ENCODE measurements at places on chromosomes 6 and 20.

DNA sequence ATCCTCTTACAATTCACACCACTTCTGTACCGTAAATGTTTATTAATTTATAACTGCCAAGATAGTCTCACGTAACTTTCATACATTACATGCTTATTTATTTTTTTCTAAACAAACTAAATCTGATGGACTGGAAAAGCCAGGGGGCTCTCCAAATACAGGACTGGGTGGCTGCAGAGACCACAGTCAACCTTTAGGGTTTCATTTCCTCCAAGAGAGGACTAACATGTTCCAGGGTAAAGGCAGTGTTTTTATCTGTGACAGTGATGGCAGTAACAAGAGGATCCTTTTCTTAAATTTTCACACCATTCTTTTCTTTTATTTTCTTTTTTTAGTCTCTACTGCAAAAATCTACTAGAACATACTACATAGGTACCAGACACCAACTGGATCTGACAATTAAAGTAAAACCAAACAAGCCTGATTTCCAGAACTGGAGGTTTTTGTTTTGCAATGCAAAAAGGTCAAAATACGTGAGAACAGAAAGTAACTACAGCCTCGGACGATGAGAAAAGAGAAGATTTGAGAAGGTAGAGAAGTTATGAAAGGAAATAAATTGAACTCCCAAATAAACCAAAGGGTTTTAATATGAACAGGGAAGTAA is 1.2 kb downstream of the LMBRD1 start:
- DNase-seq = no peak

- DNase-seq = no peak
These were observed 85.0 kb downstream of the PREP start for GRCh38 chr6:105317607-105318533.

DNA sequence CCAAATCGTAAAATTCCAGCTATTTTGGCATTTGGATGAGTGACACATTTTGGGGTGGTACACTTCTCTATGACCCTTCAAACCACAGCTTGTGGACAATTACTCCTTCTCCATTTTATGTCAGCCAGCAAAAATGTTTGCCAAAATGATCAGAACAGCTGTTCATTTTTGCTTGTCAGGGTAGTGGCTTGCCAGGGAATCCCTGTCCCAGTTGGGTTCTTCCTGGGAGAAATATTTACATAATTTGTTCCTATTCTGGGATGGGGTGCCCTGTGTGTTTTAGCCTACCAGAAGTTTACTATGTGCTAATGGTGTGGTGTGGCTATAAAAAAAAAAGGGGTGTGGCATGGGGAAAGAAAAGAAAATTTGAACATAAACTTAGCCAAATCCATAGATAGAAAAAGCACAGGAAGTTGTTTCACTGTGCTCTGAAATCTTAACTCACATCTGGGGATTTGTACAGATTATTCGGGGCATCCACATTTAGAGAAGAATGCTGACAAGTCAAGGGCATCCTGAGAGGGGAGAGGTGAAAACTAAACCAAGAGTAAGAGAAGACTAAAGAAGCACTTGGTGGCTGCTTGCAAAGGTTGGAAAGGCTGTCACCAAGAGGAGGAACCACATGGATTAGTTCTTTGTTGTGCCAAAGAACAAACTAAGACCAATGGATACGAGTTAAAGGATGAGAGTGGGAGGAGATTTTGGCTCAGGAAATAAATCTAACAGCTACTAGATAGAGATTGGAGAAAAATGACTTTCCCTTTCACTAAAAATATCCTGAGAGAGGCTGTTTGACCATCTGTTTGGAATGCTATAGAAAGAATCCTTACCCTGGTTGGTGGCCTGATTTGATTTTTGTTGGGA is 55.2 kb upstream of the RBM24 start:
- no peak for DNase-seq

DNA sequence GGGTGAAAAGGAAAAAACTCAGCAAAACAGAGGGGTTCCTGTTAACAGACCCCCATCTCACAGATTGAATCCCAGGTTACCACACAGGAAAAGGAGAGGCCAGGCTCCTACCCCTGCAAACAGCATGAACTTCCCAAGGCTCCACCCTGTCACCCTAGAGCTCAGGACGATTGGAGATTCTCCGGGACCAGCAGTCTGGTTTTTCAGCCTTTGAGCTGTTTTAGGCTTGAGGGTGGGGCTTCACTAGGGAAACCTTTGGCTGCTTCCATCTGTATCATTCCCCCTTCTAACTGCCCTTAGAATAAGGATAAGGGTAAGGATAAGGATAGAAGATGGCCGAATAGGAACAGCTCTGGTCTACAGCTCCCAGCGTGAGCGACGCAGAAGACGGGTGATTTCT is 16.0 kb downstream of the C6orf58 start:
- no peak for DNase-seq

GRCh38 chr6:28489366-28490204 is 26.0 kb downstream of the GPX6 start:
- no peak for DNase-seq

GRCh38 chr20:33963751-33964150 is 30.0 kb upstream of the RALY start:
- no peak for DNase-seq

DNA sequence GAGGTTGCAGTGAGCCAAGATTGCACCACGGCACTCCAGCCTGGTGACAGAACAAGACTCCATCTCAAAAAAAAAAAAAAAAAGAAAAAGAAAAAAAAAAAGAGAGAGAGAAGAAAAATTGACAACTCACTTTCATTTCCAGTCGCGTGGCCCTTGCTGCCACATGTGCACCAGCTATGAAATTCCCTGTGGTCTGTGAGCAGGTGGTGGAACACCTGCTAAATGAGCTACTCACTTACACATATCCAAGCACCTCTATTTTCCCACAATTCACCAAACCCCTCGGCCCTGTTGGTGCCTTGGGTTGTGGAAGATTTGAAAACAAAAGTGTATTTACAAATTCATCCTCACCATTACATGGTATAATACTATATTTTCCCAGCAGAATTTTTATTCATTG is 105.2 kb upstream of the ASF1A start:
- DNase-seq = no peak

- DNase-seq = no peak
These were observed 124.0 kb upstream of the CARMIL1 start for GRCh38 chr6:25155211-25155610.

DNA sequence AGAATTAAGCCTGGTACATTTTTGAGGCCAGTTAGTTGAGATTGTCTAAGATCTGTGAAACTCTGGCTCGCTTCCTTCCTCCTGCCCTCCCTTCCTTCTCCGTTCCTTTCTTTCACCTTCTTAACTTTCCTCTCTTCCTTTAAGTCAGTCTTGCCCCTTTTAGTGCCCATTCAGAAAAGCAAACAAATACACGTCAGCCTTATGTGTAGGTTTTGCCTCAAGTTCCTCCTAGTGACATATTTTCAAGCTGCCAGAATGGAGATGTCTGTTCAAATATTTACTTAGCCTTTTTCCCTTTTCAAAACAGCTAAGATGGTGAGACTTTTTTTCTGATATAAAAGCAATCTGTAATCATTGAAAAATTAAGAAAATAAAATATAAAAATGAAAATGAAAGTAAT is 178.4 kb downstream of the FARS2 start:
- no peak for DNase-seq

Data from activated T-helper 9 cell treated with anti-CD3 and anti-CD28 coated beads, Interleukin-2, amount 50 U/mL, for 16 hours (primary cell).